ENCODE measurements at places on chromosomes 3 and 15.

DNA sequence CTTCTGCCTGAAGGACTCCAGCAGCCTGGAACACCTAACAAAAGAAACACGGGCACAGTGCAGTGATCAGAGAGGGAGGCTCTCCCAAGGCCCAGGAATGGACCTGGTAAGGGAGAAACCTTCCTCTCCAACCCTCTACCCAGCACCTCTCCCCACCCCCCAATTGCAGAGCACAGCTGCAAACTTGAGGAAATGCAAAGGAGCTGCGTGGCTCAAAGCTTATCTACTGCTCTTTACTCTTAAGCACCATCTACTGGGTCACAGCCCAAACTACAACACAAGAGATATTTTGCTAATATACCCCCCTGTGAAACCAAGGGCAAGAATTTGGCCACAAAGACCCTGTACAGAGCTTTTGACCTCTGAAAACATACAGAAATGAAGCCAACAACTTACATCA lies 328.3 kb downstream of the OXSM start:
- no peak for DNase-seq

- no peak for DNase-seq
Measured at GRCh38 chr15:38536201-38536676, 28.4 kb downstream of the RASGRP1 start.

DNA sequence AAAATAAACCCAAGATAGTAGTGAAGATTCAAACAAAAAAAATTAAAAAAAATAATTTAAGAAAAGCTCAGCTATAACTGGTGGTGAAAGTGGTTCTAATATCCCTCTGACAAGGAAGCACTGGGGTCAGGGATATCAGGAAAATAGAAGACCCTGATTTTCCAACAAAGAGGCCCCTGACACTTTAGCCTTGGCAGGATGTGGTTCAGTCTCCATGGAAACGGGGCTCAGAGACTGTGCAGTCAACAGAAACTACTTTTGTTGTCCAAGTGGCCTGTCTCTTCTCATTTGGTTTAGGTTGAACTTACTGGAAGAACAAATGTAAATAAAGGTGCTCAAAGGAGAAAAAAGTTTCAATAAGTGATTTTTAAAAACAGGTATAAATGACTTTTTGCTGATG lies 27.2 kb downstream of the INTS14 start:
- DNase-seq: no peak

GRCh38 chr3:175807175-175807574 lies 948.0 kb downstream of the NAALADL2 start:
- DNase-seq: no peak

- DNase-seq: no peak
Measured at GRCh38 chr3:100532411-100532810, 40.0 kb downstream of the TMEM45A start.

GRCh38 chr15:51218299-51218938 lies 120.0 kb downstream of the CYP19A1 start:
- no peak for DNase-seq

GRCh38 chr3:114331007-114331406 lies 37.2 kb downstream of the TIGIT start:
- no peak for DNase-seq

DNA sequence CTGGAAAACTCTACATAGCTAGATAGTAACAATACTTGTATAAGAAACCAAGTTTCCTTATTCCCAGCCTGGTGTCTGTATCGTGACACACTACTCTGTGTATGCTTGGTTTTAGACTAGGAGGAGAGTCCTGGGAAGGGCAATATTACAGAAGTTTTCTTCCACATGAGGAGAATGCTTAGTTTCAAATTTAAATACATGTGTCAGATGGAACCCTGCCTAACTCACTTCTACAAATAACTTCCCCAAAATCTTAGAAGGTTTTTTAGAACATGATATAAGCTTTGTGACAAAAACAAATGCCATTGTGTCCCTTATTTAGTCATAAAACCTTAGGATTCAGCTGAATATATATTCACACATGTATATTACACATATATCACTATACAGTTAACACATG lies 7.2 kb upstream of the IL20RB start:
- no peak for DNase-seq

DNA sequence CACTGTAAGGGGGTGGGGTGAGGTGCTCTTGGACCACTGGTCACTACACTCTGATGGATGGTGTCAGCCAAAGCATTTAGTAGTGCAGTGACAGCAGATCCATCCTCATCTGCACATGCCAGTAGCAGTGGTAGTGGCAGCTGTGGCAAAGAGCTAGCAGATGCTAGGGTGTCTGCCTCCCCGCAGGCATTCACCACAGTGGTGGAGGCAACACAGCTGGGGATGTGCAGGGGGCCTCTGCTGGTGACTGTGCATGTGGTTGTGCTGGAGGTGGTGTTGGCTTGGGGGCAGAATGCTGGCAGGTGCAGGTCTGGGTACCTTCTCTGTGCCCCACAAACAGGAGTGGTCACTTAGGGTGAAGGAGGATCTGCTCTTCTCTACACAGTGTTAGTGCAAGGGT lies 19.4 kb upstream of the DCUN1D1 start:
- DNase-seq: no peak
